Activated T-cell treated with anti-CD3 and anti-CD28 coated beads for 48 hours (primary cell): ENCODE measurements at places on chromosomes 5 and 9.

DNA sequence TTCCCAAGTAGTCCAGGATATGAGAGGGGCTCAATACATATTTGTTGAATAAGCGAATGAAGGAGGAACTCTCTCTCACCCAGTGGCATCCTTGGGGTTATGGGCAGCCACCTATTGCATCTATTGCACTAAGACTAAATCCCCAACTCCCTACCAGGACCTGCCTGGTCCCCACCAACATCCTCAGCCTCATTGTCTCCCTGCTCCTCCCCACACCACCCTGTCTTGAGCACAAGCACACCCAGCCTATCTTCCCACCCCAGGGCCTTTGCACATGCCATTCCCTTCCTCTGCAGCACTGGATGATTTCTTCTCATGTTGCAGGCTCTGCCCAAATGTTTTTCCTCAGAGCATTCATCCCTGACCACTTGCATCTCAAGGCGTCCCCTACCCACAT is 133.8 kb downstream of the BARX1 start:
- no peak for DNase-seq

- no peak for DNase-seq
These were observed 628.5 kb downstream of the CHSY3 start for GRCh38 chr5:130532786-130533185.

- no peak for DNase-seq
These were observed 66.2 kb downstream of the SMC5 start for GRCh38 chr9:70324963-70325362.

DNA sequence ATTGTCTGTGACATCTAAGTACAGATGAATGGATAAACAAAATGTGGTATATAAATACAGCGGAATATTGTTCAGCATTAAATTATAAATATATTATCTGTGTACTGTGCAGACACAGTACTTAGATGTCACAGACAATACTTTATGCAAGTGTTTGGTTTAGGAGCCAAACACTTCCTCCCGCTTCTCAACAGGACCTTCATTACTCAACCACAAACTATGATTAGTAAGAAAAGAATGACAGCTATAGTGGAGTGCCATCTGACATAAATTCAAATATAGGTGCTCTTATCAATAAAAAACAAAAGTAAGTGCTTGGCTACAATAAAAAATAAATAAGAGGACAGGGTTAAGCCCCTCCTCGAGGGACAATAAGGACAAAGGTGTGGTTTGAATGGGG is 38.9 kb upstream of the STX17 start:
- DNase-seq, result no peak

DNA sequence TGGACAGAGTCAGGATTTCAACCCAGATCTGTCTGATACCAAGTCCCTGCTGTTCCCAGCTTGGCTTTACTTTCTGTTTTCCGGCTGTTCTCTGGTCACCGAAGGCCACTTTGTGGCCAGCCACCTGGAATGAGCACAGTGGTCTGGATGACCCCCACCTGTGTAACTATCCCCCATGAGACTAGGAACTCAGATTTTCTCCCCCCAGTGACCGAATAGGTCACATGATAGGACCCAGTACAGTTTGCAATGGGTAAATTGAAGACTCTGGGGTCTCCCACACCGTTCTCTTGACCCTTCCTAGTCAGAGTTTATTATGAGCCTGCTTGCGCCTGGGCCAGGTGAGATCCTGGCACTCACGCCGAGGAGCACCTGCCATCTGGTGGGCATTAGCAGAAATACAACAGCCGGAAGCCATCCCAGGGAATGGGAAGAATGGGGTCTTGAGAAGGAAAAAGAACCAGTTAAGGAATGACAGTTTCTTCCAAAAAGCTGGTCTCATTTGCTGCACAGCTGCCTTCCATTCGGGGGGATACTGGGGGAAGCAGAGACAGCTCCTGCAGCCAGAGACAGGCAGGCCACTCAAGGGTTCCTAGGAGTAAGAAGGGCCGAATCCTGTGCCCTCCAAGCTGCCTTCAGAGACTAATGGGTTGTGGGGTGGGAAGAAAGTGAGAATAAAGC is 7.1 kb downstream of the PHYHD1 start:
- peak; percentile 29 for DNase-seq
